ENCODE measurements at places on chromosomes 16 and 17.
A peak's percentile ranks its signal among the peaks of the same experiment; 100 is the strongest.

DNA sequence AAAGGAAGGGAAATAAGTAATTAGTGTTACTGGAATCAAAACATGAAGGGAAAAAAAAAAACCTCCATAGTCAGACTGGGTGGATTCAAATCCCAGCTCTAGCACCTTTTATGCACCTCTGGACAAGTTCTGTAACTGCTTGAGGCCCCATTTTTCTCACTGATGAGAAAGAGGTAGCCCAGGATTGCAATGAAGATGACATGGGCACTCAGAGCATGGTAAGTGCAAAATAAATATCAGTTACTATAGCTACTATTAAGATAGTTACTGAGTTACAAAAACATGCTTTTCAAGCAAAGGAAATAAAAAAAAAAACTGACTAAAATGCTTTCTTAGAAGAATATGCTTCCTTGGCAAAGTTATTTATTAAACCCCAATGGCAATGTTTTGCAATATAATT, 58.8 kb downstream of the CEP95 start:
- DNase-seq: no peak

DNA sequence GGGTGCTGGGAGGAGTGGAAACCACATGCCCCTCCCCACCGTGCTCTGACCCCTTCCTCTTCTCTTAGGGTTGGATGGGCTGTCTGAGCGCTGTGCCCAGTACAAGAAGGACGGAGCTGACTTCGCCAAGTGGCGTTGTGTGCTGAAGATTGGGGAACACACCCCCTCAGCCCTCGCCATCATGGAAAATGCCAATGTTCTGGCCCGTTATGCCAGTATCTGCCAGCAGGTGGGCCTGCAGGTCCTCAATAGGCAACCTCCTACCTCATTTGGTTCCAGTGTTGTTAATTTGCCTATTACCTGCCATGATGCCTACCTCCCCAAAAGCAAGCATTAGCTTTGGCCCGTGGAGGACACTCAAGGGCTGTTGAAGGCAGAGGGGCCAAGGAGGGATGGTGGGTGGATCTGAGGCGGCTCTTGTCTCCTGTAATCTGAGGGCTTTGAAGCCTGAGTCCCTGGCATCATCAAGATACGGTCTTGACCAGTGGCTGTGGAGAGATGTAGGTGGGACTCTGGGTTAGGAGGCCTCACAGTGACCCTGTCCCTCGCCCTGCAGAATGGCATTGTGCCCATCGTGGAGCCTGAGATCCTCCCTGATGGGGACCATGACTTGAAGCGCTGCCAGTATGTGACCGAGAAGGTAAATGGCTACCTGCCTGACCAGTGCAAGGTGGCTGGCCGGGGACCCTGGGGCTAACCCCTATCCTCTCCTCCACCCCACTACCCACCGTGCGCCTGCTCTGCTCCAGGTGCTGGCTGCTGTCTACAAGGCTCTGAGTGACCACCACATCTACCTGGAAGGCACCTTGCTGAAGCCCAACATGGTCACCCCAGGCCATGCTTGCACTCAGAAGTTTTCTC, 3.4 kb downstream of the ALDOA start:
- peak; percentile 26 for DNase-seq

GRCh38 chr17:57086069-57086930, 1.3 kb downstream of the AKAP1 start:
- DNase-seq: no peak

DNA sequence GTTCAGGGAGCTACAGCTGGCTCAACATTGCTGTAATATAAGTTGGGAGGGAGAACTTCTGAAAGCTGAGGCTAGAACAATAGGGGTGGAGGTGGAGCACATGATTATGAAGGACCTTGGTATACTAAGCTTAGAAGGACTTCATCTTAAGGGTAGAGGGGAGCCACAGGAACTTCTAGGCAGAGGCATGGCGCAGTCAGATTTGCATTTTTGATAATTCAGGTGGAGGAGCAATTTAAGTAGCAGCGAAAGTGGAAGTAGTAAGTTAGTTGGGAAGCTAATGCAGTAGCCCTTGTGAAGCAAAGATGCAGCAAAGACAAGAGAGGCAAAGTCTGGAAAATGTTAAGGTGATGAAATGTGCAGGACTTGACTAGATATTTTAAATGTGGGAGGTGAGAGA, 144.1 kb downstream of the SPECC1 start:
- no peak for DNase-seq

DNA sequence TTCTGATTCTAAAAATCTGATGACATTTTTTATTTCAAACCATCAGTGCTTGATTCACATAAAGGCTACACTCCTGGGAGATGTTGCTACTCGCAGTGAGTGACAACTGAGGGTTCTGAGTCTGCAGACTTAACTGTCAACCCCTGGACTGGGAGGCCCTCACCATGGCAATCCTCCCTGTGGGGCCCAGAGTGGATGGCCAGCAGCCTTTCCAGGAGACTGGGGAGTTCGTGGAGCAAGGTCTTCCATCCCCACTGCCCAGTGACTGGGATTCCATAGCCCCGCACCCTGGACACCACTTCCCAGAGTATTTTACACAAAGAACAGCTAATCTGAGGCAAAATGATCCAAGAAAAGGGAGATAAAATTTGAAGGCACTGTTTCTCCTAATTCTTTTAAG, 59.3 kb downstream of the CREBBP start:
- DNase-seq: no peak

GRCh38 chr17:57002904-57003303, 25.0 kb downstream of the SCPEP1 start:
- no peak for DNase-seq

DNA sequence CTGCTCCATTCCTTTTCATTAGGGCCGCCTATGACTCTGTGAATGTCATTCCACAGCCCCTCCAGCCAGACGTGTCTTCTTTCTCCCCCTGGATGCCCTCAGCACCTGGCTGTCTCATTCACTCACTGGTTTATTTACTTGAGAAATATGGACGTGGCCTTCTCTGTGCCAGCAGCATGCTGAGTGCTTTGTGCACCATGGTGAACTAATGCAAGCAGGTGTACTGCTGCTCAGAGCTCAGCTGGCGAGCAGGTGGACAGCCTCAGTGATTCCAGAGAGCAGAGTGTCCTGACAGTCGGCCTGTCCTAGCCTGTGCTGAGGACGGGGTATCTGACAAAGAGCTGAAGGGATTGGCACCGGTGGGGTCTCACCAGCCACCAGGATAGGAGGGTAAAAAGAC, 96.7 kb downstream of the GNAO1 start:
- no peak for DNase-seq

- DNase-seq: no peak
These were observed 22.2 kb upstream of the CYLD start for GRCh38 chr16:50719401-50720337.

DNA sequence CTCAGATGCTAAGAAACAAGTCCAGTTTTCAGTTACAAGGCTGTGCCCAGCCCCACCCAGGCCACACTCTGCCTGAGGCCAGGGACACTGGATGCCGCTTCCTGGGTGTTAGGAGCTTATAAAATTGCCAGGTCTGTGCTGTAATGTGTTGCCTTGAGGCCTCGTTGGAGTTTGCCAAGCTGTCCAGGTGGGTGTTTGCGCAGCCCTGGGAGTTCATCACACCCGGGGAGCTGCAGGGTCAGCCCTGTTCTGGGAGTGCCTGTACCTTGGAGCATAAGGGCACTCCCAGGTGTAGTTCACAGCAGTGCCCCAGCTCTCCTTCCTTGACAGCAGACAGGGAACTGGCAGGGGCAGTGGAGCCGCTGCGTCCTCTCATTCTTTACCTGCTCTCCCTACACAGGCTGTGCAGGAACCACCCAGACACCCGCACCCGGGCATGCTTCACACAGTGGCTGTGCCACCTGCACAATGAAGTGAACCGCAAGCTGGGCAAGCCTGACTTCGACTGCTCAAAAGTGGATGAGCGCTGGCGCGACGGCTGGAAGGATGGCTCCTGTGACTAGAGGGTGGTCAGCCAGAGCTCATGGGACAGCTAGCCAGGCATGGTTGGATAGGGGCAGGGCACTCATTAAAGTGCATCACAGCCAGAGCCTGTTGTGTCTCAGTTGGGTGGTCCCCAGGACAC, 1.6 kb downstream of the GFER start:
- no peak for DNase-seq

DNA sequence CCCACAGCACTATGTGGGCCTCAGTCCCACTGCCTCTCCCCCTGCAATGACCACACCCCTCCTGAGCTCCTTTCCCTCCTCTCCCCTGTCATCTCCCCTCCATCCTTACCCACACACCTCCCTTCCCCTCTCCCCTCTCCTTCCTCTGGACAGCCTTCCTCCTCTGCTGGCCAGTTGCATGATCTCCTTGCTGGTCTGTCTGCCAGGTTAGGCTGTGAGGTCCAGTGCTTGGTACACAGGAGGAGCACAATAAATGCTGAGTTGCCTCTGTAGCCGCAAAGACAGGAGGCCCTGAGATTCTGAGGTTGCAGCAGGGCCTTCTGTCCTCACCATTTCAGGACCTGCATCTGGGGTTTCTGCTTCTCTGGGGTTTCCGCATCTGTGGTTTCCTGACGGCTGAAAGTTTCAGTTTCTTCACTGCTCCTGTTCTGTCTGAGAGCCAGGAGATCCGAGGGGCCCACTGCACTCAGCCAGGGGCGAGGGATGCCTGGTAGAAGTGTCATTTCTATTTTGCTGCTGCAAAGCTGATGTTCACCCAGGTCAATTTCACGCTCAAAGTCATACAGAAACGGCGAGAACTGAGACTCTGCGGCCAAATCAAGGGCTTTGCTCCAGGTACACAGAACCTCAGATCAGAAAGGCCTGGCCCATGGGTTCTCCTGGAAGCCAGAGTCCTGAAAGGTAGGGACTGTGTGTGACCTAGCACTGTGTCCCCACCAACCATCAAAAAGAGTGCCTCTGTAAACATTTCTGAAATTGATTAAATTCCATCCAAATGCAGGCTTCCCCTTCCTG, 4.6 kb upstream of the SLC12A3 start:
- no peak for DNase-seq

- no peak for DNase-seq
These were observed 333.0 kb upstream of the C16orf82 start for GRCh38 chr16:26733710-26734109.

DNA sequence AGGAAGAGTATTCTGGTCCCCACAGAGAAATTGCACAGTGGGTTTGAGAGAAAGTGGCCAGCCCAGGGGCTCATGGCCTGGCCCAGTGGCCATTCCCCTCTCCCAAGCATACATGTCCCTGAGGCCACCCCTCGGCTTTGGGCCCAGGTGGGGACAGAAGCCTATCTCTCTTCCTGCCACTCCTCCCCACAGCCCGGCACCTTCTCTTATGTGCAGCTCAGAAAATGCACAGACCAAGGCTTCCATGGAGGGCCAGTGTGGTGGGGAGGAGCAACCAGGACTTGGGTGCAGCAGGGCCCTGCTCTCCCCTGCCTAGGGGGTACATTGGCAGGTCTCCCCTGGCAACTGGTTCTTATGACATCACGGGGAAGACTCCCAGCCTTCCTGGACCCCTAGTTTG, at the start of gene C16orf90:
Gene C16orf90 (minus strand): TSS at position 314 of the 400 bp plus-strand sequence. CDS start 68 bp downstream, at position 246.
- DNase-seq: no peak

DNA sequence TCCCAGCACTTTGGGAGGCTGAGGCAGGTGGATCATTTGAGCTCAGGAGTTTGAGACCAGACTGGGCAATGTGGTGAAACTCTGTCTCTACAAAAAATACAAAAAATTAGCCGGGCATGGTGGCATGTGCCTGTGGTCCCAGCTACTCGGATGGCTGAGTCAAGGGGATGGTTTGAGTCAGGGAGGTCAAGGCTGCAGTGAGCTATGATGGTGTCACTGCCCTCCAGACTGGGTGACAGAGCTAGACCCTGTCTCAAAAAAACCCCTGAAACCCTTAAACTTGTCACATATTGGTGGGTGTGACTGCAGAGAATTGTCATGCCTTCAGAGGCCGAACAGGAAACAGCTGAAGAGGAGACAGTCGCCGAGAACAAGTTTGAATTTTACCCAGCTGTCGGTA, 13.4 kb downstream of the RPTOR start:
- no peak for DNase-seq

DNA sequence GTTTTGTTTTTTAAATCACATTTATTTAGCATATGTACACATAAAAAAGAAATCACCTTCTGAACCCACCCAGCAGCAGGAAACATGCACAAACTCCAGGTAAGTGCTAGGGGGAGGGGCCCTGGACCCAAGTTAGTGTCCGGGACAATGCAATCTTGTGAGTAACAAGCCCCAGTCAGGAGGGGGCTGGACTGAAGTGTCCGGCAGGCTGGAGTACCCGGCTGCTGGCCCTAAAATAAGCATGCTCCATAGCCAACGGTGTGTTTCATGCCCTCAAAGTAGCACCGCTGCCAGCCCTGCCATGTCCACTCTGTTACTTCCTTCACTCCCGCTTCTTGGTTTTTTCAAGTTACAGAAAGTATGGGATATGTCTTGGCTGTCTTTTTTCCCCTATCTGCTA, 102.1 kb downstream of the SPAG9 start:
- DNase-seq: no peak

DNA sequence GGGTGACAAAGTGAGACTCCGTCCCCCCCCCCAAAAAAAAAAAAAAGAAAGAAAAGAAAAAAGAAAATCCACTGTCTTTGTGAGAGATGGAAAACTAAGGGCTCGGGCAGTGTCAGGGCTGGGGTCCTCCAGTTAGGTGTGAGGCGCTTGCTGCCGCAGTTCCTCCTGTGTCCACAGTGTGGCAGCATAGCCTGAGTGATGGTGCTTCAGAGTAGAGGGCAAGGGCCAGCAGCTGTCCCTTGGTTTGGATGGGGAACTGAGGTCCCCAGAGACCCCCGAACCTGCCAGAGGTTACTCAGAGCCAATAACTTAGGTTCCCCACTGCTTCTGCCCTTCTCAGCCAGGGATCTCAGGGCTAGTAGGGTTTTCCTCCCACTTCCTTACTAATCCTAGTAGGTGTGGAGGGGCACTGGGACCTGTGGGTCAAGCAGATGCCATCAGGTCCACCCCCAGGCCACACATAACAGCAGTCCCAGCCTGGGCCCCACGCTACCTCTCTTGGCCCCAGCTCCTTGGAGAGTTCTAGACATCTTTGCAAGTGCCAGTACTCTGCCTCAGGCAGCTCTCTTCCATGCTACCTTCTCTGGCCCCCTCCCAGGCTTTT, 7.9 kb upstream of the LLGL1 start:
- DNase-seq: peak; percentile 59

- DNase-seq: no peak
These were observed 113.9 kb upstream of the FOXF1 start for GRCh38 chr16:86396422-86396821.

DNA sequence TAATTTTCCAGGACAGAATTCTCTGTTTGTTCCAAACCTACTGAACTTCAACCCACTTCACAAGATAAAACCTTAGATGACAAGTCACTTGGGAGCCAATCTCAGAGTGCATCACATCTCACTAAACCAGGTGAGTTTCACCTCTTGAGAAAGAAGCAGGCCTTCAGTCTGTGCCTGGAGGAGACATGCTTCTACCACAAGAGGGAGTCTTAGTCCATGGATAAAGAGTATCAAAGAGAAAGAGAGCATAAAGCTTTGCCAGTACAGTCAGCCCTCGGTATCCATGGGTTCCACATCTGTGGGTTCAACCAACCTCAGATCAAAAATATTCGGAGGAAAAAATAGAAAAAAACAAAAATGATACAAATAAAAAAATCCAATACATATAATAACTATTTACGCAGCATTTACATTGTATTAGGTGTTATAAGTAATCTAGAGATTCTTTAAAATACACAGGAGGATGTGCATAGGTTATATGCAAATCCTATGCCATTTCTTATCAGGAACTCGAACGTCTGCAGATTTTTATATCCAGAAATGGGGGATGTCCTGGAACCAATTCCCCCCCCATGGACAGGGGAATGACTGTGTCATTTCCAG, 37.7 kb downstream of the DUSP14 start:
- no peak for DNase-seq

- no peak for DNase-seq
These were observed 47.5 kb downstream of the STAT3 start for GRCh38 chr17:42340691-42341127.

Data from effector CD8-positive, alpha-beta T cell (primary cell).